Left renal pelvis (tissue), 4 donors: ENCODE measurements at places on chromosomes 12 and 14. TPM values are rescaled to one million over a fixed set of nuclear protein-coding genes. Genes with fewer than 3 reads are reported as not detected.

GRCh38 chr12:71904629-71905028 lies 34.0 kb upstream of the TPH2 start:
- no peak for DNase-seq

GRCh38 chr14:78785265-78785664 lies 615.1 kb downstream of the NRXN3 start:
- DNase-seq = no peak

SSTR1 gene
- 2.4 TPM for polyA plus RNA-seq

MMP19 gene
- 0.99 TPM for polyA plus RNA-seq

REP15 gene
- 2.8 TPM for polyA plus RNA-seq

BRF1 gene
- 21.5 TPM for polyA plus RNA-seq

GRCh38 chr12:109613649-109614455 lies 40.3 kb downstream of the MVK start:
- DNase-seq = no peak

- DNase-seq = no peak
These were observed 114.3 kb upstream of the ETV6 start for GRCh38 chr12:11535127-11535526.

GALC gene
- polyA plus RNA-seq = 49.6 TPM

DNA sequence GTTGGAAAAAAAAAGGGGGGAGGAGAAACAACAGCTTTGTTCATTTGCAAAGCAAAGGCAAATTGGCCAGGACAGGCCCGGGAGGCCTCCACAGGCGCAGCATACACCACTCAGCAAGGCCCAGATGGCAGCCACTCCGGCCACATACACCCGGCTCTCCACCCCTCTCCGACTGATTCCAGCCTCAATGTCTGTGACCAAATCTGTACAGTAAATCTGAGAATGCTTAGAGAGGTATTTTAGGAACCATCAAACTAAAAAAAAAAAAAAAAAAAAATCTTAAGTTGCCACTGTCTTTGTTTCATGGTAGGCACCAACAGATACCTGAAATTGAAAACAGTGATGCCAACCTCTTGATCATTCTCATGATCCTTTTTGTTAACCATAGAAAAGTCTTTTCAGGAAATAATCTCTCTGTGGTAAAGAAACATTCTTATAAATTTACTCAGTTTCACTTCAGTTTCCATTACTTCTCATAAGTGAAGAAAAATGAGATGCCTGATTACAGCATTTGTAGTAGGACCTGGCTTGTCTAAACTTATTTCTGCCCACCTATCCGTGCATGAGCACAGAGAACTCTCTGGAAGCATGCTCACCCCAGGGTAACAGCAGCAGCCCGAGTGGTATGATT lies 20.2 kb downstream of the VPS37B start:
- no peak for DNase-seq

DNA sequence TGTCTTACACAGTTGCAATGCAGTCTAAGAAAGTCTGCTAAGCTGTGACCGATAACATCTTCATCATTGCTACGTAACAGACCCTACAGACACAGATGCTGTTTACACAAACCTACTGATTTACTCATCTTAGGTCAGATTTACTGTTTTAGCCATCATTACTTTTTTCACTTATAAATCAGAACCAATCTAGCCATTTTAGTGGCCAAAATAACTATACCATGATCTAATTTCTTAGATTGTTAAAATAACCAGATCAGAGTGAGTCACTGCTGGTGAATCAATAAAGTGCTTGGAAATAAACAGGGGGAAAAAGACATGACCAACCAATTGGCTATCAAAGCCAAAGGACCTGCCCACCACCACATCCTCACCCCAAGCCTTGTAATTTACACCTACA lies 57.0 kb upstream of the FOXN3 start:
- no peak for DNase-seq

DNA sequence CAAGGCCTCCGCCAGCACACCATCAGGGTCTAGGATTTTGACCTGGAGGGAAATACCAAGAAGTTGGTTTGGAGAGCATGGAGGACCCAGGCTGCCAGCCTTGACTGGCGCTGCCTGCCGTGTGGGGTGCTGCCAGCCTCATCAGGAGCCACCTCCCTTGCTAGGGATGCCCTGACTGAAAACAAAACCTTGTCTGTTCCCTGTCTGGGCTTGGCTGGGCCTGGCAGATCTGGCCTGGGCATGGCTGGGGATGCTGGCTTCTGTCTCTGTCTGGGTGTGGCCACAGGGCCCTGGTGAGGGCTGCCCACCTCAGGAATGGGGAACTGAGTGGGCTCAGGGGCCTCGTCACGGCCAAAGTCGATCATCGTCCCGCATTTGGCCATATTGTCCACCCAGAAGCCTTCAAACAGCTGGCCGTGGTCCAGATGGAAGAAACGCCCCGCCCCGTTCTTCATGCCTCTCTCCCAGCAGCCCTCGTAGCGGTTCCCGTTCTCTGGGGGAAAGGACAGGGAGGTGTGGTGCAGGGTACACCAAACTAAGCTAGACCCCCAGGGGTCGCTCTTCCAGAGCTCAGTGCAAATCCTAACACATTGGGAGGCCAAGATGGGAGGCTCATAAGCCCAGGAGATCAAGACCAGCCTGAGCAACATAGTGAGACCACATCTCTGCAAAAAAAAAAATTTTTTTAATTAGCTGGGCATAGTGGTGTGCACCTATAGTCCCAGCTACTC lies 16.5 kb downstream of the MORN3 start:
- DNase-seq = no peak

DNA sequence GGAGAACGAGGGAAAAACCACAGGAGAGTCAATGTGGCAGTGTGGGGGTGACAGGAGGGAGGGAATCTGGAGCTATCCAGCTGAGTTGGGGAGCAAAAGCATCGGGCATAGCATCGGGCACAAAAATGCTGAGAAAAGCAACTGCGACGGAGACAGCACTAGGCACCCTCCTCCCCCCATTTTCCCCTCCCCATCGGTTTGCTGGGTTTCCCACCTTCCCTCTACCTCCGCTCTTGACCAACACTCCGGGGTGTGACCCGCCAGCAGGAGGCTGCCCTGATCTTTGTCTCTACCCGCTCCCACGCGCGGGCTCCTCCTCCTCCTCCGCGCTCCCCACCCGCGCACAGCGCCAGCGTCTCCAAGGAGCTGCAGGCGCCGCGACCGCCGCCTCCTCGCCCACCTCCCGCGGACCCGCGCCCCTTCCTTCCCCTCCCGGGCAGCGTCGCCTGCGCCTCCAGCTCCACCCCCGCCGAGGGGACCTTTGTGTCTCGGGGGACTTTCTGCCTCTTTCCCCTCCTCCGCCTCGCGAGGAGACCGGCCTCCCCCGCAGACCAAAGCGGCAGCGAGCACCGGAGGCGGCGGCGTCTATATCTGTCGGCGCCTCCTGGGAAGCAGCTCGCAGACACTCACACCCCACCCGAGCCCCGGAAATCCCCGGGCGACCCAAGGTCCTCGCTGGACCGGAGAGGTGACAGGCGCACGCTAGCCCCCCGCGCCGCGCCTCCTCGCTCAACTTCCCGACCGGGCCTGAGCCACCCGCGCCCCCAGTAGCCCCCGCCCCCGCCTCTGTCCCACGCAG lies 920 bp downstream of the CDK17 start:
- DNase-seq = peak; percentile 40

GRCh38 chr14:51441001-51441400 lies 201.0 kb downstream of the TMX1 start:
- no peak for DNase-seq

MGST1 gene
- polyA plus RNA-seq = 84.0 TPM

DNA sequence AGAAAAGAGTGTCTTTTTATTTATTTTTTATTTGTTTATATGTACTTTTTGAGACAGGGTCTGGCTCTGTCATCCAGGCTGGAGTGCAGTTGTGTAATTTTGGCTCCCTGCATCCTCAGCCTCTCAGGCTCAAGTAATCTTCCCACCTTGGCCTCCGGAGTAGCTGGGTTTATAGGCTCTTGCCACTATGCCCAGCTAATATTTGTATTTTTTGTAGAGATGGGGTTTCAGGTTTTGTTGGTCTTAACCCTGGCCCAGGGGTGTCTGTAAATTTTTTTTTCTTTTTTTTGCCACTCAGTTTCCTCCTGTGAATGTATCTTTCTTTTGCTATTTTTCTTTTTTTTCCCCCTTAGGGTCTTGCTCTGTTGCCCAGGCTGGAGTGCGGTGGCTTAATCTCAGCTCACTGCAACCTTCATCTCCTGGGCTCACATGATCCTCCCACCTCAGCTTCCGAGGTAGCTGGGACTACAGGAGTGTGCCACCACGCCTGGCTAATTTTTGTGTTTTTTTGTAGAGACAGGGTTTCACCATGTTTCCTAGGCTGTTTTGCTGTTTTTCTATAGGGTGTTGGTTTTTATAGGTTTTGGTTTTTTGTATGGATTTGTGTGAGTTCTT lies 11.0 kb downstream of the RCOR1 start:
- DNase-seq = no peak

GRCh38 chr12:93743229-93743998 lies 66.2 kb downstream of the CRADD start:
- no peak for DNase-seq

BEGAIN gene
- 2.2 TPM for polyA plus RNA-seq

GRCh38 chr14:92539419-92539818 lies 25.8 kb downstream of the RIN3 start:
- no peak for DNase-seq

CD163L1 gene
- 5.0 TPM for polyA plus RNA-seq

HSP90B1 gene
- polyA plus RNA-seq = 1,066 TPM

RAPGEF3 gene
- polyA plus RNA-seq = 115 TPM

PMCH gene
- 1.3 TPM for polyA plus RNA-seq

ADAMTS20 gene
- polyA plus RNA-seq = 0.99 TPM

- DNase-seq = no peak
These were observed 99.3 kb downstream of the SINHCAF start for GRCh38 chr12:31226639-31227038.

GRCh38 chr12:85669911-85670310 lies 166.3 kb downstream of the RASSF9 start:
- DNase-seq = no peak

GRCh38 chr12:14716848-14717444 lies 20.5 kb upstream of the GUCY2C start:
- no peak for DNase-seq

- no peak for DNase-seq
These were observed 8.5 kb downstream of the COX14 start for GRCh38 chr12:50120521-50120920.

GRCh38 chr12:93536766-93537488 lies 35.5 kb upstream of the SOCS2 start:
- no peak for DNase-seq

FAM181A gene
- polyA plus RNA-seq = not detected

DNA sequence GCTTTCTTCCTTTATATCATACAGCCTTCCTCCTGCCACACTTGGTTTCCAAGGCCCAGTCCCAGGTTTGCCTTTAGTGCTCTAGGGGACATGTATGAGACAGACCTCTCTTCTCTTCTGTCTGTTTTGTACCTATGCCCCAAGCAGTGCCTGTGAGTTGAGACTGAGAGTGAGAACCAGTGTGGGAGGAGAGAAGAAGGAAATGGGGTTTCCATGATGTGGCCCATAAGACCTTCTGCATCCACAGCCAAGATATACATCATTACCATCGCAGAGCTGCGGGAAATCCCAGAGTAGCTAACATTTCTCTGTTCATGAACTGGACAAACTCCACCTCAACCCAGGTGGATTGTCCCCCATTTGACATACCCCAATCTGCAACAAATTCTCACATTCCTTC lies 2.8 kb downstream of the TESPA1 start:
- DNase-seq = no peak
